ENCODE measurements at places on chromosomes 2 and 18.

DNA sequence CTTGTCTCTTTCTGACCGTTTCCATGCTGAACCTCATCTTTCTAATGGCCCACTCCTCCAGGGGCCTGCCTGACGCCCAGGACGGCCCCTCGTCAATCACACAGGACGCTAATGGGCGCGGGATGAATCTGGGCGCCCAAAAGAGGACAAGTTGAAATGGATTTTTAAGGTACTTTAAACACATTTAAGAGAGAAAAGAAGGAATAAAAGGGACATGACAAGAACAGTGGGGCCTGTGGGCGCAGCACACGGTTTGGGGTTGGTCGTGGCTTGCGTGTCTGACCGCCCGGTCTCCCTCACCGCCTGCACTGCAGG, 607 bp upstream of the UBE2F start:
- no peak for DNase-seq

GRCh38 chr2:187354661-187355060, 93.4 kb downstream of the CALCRL start:
- no peak for DNase-seq

DNA sequence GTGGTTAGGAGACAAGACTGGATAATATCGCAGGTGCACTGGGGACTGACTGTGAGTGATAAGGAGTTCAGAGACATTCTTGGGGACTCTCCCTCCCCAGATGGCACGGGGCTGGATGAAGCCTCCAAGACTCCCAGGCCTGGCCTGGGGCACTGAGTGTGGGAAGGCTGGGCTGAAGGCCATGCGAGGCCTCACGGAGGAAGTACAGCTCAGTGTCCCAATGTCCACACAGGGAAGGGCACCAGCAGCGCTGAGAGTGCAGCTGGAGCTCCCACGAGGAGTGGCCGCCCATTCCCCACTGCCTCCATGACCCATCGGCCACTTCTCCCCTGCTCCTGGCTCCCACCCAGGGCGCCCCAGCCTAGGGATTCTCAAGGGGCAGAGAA, 6.5 kb downstream of the MFSD2B start:
- DNase-seq = no peak

DNA sequence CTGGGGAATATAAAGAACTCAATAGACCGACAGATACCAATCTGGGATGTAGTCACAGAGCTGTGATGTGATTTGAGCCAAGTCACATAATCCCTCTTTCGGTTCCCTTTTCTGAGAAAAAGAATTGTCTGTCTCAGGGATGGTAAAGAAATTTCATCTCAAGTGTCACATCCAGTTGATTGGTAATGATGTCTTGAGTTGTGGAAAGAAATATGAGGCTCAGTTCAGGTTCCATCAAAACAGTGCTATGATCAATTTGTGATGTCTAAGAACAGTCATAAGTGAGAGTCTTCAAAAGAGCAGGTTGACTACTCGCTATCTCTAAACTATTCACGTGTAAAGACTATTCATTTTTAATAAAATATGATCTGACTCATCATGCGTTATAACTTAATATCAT, 223.3 kb downstream of the METTL4 start:
- no peak for DNase-seq

GRCh38 chr2:29749041-29749440, 172.3 kb downstream of the ALK start:
- no peak for DNase-seq

- DNase-seq = no peak
Observed at GRCh38 chr2:198356157-198356556, 551.8 kb downstream of the PLCL1 start.

DNA sequence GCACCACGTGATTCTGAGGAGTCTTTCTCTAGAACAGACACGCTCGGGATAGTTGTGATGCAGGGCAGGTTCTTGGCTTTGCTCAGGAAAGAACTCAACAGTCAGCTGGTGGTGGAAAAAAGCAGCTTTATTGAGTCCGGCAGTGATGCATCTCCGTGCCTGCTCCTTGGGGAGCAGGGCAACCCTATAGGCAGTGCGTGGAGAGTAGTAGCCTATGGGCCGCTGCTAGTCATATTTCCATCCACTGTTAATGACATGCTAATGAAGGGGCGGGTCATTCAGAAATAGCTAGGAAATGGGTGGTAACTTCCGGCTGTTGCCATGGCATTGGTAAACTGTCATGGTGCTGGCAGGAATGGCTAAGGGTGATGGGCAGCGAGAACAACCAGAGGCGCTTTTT, 11.6 kb upstream of the ACKR3 start:
- no peak for DNase-seq

GRCh38 chr2:54336977-54337255, 80.9 kb upstream of the TSPYL6 start:
- DNase-seq = no peak

GRCh38 chr2:147577323-147577997, 267.4 kb upstream of the ACVR2A start:
- no peak for DNase-seq

DNA sequence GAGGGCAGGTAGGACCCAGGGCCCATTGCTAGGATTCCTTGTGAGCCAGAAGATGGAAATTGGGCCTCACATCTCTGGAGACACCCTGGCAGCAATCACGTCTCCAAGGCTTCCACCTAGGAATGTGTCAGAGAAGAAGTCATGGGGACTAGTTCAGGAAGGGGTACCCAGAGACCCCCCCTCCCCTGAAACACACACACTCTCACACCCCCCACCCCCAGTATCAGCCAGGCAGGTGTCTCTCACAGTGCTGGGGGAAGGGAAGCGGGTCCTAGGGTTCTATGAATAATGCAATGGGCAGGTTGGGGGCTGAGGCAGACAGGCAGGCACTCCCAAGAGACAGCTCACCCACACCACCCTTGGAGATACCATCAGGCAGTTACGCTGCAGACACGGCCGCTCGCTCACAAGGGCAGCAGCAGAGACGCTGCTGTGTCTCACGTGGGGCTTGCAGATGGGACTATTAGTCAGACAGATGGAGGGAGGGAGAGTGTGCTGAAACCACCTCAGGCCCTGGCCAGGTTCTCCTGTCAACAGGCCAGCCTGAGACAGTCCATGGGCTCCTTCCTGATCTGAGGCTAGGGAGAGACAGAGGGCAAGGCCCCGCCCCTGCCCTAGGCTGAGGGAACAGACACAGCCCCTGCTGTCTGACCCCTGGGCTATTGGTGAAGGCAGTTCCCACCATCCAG, 134.6 kb downstream of the CYP26B1 start:
- DNase-seq = no peak
